ENCODE measurements at places on chromosomes 16 and 17.

GRCh38 chr16:75250089-75250808 lies 1.2 kb downstream of the BCAR1 start:
- DNase-seq = no peak

DNA sequence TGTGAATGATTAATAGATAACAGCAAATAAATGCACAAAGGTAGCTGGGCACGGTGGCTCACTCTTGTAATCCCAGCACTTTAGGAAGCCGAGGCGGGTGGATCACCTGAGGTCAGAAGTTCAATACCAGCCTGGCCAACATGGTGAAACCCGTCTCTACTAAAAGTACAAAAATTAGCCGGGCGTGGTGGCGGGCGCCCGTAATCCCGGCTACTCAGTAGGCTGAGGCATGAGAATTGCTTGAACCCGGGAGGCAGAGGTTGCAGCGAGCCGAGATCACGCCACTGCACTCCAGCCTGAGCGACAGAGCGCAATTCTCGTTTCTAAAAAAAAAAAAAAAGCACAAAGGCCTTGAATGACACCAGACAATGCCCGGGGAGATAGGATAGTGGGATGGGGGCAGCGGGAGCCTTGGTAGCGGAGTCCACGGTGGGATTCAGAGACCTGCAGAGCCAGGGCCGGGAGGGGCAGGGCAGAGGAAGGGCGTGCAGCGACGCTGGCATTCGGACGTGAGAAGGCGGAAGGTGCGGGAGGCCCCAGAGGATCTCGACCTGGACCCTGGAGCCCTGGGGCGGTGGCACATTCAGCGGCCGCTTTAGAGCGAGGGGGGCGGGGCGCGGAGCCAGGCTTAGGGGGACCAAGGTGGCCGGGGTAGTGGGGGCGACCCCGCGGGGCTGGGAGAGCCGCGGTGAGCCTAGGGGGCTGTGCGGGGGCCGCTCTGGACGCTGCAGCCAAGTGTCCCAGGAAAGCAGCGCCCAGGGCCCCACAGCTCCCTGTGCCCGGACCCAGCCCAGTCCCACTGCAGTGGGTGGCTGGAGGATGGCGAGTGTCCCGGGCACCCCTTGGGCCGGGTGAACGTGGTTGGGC lies 999 bp upstream of the FLYWCH2 start:
- DNase-seq = peak; percentile 33

DNA sequence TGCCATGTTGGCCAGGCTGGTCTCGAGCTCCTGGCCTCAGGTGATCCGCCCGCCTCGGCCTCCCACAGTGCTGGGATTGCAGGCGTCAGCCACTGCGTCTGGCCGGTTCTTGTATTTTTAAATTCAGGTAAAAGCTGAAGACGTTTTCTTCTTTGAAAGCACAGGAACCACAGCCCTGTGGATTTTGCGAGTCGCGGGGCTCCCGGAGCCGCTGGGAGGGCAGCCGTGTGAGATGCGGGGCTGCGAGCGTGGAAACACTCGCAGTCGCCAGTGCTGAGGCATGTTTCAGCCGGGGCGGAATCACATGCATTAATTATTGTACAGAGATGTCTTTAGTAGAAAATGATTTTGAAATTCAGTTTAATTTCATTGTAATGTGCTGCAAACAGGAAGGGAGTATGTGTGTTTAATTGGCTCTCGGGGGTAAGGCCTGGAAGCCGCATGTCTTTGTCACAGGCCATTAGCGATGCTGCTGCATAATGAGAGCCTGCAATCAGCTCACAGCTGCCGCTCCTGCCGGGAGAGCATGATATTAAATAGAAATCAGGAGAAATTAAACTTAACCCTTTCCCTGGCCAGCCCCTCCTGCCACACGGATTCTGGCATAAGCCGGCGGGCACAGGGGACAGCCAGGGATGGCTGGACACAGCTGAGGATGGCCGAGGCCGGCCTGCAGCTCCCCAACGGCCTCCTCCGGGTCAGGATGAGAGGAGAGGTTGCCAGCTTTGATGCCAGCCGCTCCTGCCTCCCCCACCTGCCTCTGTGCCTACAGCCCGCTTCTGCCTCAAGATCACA lies 35.4 kb upstream of the CDH15 start:
- DNase-seq = no peak

- no peak for DNase-seq
Observed at GRCh38 chr17:57861790-57862693, 12.2 kb upstream of the MRPS23 start.

DNA sequence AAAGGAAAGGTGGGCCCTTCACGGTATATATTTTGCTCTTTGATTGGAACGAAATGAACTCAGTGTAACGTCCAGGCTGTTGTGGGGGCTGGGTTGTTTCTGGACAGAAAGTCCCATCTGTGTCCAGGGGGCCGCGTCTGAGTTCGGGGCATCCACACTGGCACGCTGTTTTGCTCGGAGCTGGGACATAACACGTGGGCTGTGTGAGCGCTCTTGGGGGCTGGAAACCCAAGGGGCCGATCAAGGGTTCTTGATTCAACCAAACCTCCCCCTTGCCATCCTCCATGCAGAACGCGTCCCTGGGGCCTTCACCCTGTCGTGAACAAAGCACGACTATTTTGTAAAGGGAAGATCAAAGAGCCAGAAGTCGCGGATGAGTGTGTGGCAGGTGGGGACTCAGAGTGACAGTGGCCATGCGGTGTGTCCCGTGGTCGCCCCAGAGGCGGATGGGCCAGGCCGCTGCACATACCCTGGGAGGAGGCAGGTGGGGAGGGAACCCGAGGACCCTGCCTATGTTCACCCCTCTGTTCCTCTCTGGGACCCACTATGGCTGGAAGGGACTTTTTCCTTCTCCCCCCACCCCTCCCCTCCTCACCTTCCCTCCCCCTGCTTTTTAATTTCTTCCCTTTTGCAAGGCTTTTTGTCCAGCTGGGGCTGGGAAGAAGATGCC lies 387.2 kb downstream of the SEC14L1 start:
- DNase-seq = no peak

DNA sequence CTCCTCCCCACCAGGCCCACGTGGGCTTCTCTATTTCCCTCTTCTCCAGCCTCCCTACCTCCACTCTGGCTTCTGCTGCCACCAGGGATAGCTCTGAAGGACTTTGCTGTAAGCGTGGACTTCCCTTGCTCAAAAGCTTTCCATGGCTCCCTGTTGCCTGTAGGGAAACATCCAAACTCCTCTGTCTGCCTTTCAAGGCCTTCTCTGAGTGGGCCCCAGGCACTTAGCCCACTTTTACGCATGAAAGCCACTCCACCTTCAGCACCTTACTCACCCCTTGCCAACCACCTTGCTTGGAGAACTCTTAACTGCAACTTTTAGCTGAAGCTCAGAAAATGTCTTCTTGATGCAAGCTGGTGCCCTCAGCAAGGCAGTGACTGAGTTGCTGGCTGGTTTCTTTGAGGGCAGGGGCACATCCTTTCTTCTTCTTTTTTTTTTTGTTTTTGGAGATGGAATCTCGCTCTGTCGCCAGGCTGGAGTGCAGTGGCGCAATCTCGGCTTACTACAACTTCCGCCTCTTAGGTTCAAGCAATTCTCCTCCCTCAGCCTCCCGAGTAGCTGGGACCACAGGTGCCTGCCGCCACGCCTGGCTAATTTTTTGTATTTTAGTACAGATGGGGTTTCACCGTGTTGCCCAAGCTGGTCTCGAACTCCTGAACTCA lies 52.0 kb upstream of the DLX4 start:
- no peak for DNase-seq

- no peak for DNase-seq
Observed at GRCh38 chr17:72426948-72427760, 306.3 kb downstream of the SOX9 start.
